Stimulated activated CD8-positive, alpha-beta memory T cell treated with anti-CD3 and anti-CD28 coated beads, Interleukin-4, amount 100 ng/mL, for 1 hour (primary cell): ENCODE measurements at places on chromosomes 4 and X.

- DNase-seq: no peak
Observed at GRCh38 chr4:86043755-86044592, 315.9 kb downstream of the MAPK10 start.

- no peak for DNase-seq
Observed at GRCh38 chrX:54807524-54808108, at the start of gene MAGED2. TSS of gene MAGED2 (plus strand) at chrX:54807745. CDS start at chrX:54809332, 1,587 bp downstream.

GRCh38 chr4:5964030-5964429 lies 54.2 kb downstream of the C4orf50 start:
- DNase-seq: no peak

GRCh38 chrX:15072880-15073279 lies 197.0 kb downstream of the ASB9 start:
- DNase-seq: no peak

DNA sequence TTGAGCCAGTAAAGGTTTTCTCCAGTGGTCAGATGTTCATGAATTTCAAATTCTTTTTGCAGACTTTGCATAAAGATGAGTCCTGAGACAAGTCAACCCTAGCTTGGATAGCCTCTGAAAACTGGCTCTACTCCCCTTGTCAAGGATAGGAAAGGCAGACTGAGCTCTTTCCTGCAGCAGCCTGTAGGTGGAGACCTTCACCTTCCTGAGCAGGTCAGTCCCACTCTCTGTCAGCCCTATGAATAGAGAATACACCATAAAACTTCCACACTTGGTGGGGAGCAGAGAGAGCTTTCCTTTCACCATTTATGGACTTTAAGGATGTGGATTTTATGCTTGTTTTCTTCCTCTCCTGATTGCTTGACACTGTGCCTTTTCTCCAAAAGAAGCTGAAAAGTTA lies 41.9 kb downstream of the PCDH19 start:
- DNase-seq: no peak

GRCh38 chrX:68599256-68600152 lies 48.0 kb upstream of the STARD8 start:
- DNase-seq: no peak

- no peak for DNase-seq
Observed at GRCh38 chrX:31697294-31697916, 625.6 kb upstream of the FTHL17 start.

- DNase-seq: no peak
Observed at GRCh38 chrX:115018944-115019343, 1.5 kb upstream of the IL13RA2 start.

DNA sequence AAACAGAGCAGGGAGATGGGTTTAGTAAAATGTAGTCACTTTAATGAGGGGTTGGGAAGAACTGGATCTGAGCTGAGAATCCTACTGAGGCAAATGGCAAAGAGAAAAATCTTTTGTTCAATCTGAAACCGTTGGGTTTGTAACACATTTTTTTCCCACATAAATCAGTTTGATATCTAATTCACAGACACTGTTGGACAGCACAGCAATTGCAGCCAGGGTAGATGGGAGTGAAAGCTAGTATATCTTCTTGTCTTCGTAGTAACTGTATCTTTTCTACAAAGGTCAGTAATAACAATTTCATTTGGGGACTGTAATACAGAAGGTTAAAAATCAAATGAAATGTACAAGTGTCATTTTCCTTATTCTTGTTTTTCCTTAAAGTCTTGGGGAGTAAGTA lies 649.5 kb upstream of the ATOH1 start:
- DNase-seq: no peak

- no peak for DNase-seq
Observed at GRCh38 chrX:50723006-50723405, 91.0 kb downstream of the SHROOM4 start.
